ENCODE measurements at places on chromosomes 6 and 20. TPM values are rescaled to one million over a fixed set of nuclear protein-coding genes. Genes with fewer than 3 reads are reported as not detected.

The RIPOR3 gene
- total RNA-seq = 1.1 TPM

The BTBD3 gene
- total RNA-seq = 9.1 TPM

The HDGFL1 gene
- not detected for total RNA-seq

The MYB gene
- total RNA-seq = 3.8 TPM

The ENPP1 gene
- total RNA-seq = 1.5 TPM

The GMEB2 gene
- total RNA-seq = 6.8 TPM

The ADGRB3 gene
- not detected for total RNA-seq

The PNLDC1 gene
- 0.23 TPM for total RNA-seq

The FERMT1 gene
- 1.3 TPM for total RNA-seq

The CFAP206 gene
- 0.23 TPM for total RNA-seq

The MAVS gene
- 8.4 TPM for total RNA-seq

The VGLL2 gene
- total RNA-seq = not detected

The CTAGE9 gene
- total RNA-seq = not detected

The PEX7 gene
- total RNA-seq = 9.2 TPM

The SOX18 gene
- 0.08 TPM for total RNA-seq

The ELOVL2 gene
- total RNA-seq = not detected

The ATG5 gene
- total RNA-seq = 39.5 TPM

The GABRR1 gene
- not detected for total RNA-seq

The DEFB124 gene
- not detected for total RNA-seq

The ZNF334 gene
- 1.3 TPM for total RNA-seq

The SLC4A11 gene
- 1.2 TPM for total RNA-seq

The TNF gene
- total RNA-seq = not detected

The SMOC2 gene
- not detected for total RNA-seq

The HELZ2 gene
- 37.2 TPM for total RNA-seq

The CDS2 gene
- total RNA-seq = 19.5 TPM

The THBD gene
- total RNA-seq = 27.5 TPM

The LY6G5C gene
- total RNA-seq = not detected

The SAPCD1 gene
- 0.70 TPM for total RNA-seq

The DYNLT2 gene
- 0.45 TPM for total RNA-seq

The PRL gene
- total RNA-seq = not detected

The GUCA1A gene
- not detected for total RNA-seq

The RSPO3 gene
- 26.9 TPM for total RNA-seq

The DDX27 gene
- total RNA-seq = 31.2 TPM

The SIRPD gene
- not detected for total RNA-seq

The ARMC2 gene
- total RNA-seq = 1.9 TPM

The SNX3 gene
- 172 TPM for total RNA-seq

The ULBP3 gene
- total RNA-seq = 5.0 TPM

The DEF6 gene
- 0.70 TPM for total RNA-seq

The NNAT gene
- 0.23 TPM for total RNA-seq

The DSN1 gene
- total RNA-seq = 5.9 TPM

The OR2B6 gene
- total RNA-seq = not detected

The MYCT1 gene
- total RNA-seq = 0.47 TPM

The RIPPLY2 gene
- under 0.01 TPM for total RNA-seq

The ZKSCAN3 gene
- total RNA-seq = 5.2 TPM

The TINAG gene
- total RNA-seq = not detected

The BHLHE23 gene
- not detected for total RNA-seq

The ERVFRD-1 gene
- not detected for total RNA-seq

The ASIP gene
- total RNA-seq = not detected

The CLIC5 gene
- not detected for total RNA-seq

The SYNE1 gene
- 105 TPM for total RNA-seq

The CST2 gene
- total RNA-seq = not detected

The TNXB gene
- 1.1 TPM for total RNA-seq

The ADAM33 gene
- 48.6 TPM for total RNA-seq

The ANGPT4 gene
- not detected for total RNA-seq

The ADAT2 gene
- total RNA-seq = 2.0 TPM

All from smooth muscle cell of the coronary artery (primary cell).